ENCODE measurements at places on chromosomes 6 and 20. TPM values are rescaled to one million over a fixed set of nuclear protein-coding genes. Genes with fewer than 3 reads are reported as not detected.

DNA sequence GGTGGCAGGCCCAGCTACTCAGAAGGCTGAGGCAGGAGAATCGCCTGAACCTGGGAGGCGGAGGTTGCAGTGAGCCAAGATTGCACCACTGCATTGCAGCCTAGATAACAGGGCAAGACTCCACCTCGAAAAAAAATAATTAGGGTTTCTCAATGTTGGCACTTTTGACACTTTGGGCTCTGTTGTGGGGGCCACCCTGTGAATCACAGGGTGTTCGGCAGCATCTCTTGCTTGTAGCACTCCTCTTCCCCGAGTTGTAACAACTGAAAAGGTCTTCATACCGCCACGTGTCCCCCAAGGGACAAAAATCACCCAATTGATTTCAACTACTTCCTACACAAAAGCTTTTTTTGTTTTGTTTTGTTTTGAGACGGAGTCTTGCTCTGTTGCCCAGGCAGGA lies 53.2 kb upstream of the NFATC2 start:
- no peaks in the 10 kb centered on the region for H3K4me1 ChIP-seq
- no peak overlapping the region for H3K27ac ChIP-seq
- no peak overlapping the region for H3K4me3 ChIP-seq
- H3K36me3 ChIP-seq = peaks cover 4% of the 10 kb centered on the region
- H3K27me3 ChIP-seq = no peaks in the 10 kb centered on the region
- DNase-seq = no peak

- H3K36me3 ChIP-seq = no peaks in the 10 kb centered on the region
- no peak for DNase-seq
- H3K27ac ChIP-seq = no peak overlapping the region
Measured at GRCh38 chr6:6434151-6434550, 113.7 kb upstream of the F13A1 start.

DNA sequence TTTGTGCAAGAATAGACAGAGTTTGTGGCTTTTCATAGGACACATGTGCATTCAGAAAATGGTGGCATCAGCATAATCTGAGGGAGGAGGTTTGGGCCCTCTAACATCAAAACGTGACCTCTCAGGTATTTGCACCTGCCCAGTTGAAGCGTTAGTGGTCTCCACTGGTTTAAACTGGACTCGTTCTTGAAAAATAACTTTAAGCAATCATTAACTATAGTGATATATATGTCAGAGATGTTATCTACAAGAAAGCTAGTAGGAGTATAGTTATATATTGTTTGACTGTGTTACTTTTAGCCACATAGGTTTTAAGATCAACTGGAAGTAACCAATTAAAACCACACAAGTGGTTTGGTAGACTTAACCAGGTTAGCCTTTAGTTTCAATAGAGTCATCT lies 607.4 kb downstream of the MAFB start:
- no peaks in the 10 kb centered on the region for H3K4me1 ChIP-seq
- no peaks in the 10 kb centered on the region for H3K27me3 ChIP-seq
- H3K36me3 ChIP-seq = no peaks in the 10 kb centered on the region
- H3K27ac ChIP-seq = no peak overlapping the region

DNA sequence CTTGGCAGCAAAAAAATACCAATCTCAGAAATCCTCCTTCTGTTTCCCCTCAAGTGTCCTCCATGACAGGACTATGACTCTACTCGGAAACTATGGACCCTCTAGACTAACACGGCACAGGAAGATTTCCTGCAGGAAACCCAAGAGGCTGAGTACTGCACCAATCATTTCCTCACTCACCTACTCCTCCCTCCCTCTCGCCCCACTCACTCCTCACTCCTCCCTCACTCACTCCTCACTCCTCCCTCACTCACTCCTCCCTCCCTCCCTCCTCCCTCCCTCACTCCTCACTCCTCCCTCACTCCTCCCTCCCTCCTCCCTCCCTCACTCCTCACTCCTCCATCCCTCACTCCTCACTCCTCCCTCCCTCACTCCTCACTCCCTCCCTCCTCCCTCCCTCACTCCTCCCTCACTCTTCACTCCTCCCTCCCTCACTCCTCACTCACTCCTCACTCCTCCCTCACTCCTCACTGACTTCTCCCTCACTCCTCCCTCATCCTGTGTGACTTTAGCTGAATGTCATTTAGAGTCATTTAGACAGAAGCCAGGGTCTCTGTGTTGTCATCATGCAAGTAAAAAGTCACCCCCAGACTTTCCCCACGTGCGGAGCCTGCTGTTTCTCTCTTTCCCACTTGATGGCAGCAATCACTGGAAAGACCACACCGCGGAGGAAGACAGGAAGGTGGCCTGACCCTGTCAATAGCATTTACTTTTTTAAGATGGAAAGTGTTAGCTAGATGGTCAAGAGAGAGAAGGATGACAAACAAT lies 226.8 kb upstream of the PDE10A start:
- no peaks in the 10 kb centered on the region for H3K36me3 ChIP-seq
- H3K4me1 ChIP-seq = no peaks in the 10 kb centered on the region
- H3K27me3 ChIP-seq = no peaks in the 10 kb centered on the region
- DNase-seq = peak; percentile 58
- peak overlapping the region; percentile 30 for H3K27ac ChIP-seq

GRCh38 chr20:64106435-64106961 lies 867 bp downstream of the NPBWR2 start:
- no peak overlapping the region for H3K4me3 ChIP-seq
- no peaks in the 10 kb centered on the region for H3K27me3 ChIP-seq
- H3K4me1 ChIP-seq = peaks cover 11% of the 10 kb centered on the region
- DNase-seq = no peak

The C6orf58 gene
- total RNA-seq = not detected

DNA sequence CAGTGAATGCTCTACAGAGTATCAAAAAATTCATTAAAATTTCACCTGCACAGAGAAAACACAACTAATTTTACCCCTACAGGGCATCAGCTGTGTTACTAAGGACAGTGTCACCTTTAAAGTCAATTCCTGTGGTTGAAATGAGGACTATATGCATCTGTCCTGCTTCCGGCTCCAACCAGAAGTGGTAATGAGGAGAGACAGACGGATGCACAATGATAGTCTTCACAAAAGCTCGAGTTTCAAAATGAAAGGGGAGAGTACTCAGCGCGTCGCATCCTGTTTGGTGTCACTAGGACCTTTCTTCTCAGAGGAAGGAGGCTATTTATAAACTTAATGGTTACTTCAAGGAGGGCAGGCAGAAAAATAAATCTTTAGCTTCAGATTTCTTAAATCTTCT lies 86.5 kb downstream of the LYRM4 start:
- H3K4me3 ChIP-seq = no peak overlapping the region
- DNase-seq = no peak
- H3K27ac ChIP-seq = no peak overlapping the region
- no peaks in the 10 kb centered on the region for H3K4me1 ChIP-seq

- no peaks in the 10 kb centered on the region for H3K27me3 ChIP-seq
- H3K4me1 ChIP-seq = peaks cover 6% of the 10 kb centered on the region
- DNase-seq = no peak
- no peaks in the 10 kb centered on the region for H3K36me3 ChIP-seq
Measured at GRCh38 chr6:24353861-24354260, 4.0 kb downstream of the DCDC2 start.

All from thyroid gland (tissue), 4 donors.